NCI-H524 (cell line): ENCODE measurements at places on chromosomes 1 and 21.

DNA sequence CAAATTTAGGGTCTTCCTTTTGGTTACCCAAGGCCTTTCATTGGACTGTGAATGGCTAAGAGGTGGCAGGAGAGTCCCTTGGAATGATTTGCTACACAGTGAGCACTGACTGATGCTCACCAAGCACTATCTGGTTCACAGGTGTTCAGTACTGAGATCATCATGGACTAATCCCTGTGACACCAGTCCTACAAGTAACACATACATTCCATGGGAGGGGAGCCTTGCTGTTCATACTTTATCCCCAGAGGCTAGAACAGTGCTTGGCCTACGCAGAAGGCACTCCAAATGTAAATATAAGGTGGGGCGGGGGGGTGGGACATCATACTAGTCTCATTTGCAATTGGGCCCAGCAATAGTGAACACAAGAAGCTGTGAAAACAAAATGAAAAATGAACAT is 20.5 kb upstream of the TMEM200B start:
- no peak for DNase-seq

DNA sequence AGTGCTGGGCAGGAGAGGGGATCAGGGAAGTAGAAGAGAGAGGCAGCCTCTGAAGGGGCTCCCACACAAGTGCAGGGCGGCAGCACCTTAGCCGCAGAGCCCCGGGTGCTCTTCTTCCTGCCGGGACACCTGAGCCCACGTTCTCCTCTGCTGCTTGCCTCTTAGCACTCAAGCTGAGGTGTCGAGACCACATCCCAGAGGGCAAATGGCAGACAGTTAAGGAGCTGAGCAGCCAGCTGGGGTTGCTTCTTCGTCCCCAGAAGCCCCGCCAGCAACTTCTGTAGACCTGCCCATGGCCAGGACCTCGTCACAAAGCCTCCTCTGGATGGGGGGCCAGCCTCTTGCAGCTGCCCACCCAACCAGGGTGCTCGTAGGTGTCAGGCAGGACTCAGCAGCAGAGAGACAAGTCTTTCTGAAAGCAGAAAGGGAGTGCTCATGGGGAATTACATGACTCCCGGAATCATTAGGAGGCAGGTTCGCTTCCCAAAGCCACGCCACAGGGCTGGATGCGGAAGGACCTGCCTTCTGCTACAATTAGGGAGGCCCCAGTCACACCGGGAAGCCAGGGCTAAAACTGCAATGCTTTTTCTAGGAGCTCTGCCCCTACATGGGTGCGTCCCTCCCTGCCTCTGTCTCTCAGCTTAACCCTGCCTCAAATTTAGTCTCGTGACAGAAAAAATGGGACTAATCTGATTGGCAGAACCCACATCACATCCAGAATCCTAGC is 141.4 kb upstream of the RAB4A start:
- no peak for DNase-seq

GRCh38 chr1:54135436-54136120 is 17.2 kb downstream of the CDCP2 start:
- DNase-seq = no peak

DNA sequence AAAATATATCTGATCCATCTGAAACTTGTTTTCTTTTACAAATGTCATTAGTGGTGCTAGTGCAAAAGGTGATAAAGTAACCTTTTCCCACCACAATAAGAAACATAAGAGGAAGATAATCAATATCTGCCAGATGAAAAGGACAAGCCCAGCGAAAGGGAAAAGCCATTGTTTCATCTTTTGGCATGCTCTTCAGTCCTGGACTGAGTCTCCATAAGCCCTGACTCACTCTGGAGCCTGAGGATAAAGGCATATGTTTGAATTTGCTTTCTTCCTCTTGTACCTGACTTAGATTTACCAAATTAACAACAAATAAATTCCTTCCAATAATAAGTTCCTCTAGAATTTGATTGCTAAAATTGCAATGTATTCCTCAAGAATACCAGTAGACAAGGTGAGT is 13.6 kb downstream of the DNAJC11 start:
- DNase-seq = no peak

DNA sequence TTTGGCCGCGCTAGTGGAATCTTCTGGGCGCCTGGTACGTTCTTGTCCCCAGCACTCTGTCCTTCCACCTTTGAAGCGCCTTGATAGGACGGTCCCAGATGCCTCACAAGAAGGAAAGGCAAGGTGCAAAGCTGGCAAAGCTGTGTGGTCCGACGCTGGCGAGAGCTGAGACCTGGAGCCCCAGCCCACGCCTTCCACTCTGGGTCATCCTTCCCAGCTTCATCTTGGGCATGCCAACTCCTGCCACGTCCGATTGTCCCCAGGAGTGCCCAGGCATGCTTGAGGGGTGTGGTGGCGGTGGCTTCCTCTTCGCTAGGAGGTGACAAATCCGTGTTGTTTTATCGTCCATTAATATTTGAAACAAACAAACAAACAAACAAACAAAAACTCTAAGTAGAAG is 123.9 kb upstream of the DPYD start:
- DNase-seq = no peak

- no peak for DNase-seq
These were observed 16.4 kb upstream of the TARBP1 start for GRCh38 chr1:234495231-234495990.

GRCh38 chr1:14362331-14362730 is 236.2 kb upstream of the KAZN start:
- no peak for DNase-seq

GRCh38 chr21:43834146-43834905 is 30.7 kb upstream of the AGPAT3 start:
- no peak for DNase-seq

DNA sequence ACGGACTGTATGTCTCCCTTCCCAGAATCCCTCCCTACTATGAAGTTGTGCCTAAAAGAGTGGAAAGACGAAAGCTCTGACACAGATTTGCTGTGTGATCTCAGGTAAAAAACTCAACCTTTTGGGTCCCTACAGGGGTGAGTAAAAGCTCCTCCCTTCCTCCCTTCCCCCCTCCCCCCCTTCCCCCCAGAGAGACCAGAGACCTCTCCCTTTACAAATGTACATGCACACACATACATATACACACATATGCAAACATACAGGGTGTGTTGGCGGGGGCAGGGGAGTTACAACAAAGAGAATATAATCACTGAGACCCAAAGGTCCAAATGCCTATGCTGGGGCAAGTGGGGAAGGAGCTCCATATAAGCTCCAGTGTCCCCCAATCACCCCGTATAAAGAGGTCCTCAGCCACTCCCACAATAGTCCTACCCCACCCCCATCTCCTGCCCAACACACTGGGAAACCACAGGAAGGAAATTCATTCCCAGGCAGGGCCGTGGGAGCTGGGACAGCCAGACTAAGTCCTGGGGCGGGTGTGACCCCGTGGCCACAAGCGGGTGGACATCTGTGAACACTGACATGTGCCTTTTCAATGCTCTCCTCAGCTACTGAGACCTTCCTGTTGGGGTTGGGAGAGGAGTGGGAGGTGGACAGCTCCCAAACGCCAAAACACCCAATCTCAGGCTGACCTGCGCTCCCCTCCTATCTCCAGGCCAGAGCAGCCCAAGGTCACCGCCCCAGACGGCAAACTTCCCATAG is 2.0 kb downstream of the MEF2D start:
- no peak for DNase-seq

GRCh38 chr1:156053768-156054499 is at the start of gene UBQLN4:
UBQLN4 (minus strand) TSS chr1:156053798; CDS start chr1:156053701, 97 bp downstream.
- peak; percentile 81 for DNase-seq

DNA sequence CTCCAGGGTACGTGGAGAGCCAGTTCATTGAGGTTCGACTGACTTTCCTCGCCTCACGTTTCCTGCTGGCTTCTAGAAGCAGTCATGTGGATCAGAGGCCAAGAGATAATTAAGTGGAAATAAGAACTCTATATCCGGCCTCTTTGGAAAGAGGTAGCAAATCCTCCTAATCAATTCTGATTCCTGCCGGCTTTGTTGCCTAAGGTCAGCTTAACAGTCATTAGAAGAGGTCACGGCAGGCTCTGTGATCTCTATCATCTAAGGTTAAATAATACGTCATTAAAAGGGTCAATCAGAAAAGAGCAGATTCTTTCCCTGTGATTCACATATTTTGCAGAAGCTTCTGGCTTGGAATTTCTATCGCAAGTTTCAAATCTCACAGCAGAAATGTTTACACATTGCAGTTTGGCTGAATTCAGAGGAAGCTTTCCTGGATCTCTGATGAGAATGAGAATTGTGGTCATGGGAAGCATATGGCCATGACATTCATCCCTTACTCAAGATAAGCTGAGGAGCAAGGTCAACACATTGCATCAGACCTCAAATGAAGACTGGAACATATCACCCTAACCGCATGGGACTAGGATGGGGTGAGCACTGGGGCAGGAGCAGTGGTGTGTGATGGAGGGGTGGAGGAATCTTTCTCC is 189.4 kb downstream of the PBX1 start:
- DNase-seq = no peak

DNA sequence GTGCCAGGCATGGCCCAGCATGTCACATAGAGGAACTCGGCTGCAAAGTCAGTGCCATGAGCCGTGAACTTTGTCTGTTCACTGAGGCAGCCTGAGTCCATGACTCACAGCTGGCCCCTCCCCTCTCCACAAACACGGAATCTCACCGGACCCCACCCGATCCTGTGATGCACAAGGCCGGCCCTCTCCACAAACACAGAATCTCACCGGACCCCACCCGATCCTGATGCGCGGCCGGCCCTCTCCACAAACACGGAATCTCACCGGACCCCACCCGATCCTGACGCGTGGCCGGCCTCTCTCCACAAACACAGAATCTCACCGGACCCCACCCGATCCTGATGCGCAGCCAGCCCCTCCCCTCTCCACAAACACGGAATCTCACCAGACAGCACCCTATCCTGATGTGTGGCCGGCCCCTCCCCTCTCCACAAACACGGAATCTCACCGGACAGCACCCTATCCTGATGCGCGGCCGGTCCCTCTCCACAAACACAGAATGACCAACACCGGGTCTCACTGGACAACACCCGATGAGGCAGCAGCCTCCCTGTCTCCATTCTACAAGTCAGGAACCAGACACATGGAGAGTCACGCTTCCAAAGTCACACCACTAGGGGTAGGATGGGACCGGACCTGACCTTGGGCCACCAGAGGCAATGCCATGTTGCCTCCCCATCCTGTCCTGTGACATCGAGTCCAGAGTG is 39.6 kb upstream of the GPR153 start:
- DNase-seq = no peak

- no peak for DNase-seq
These were observed 156.0 kb upstream of the BACE2 start for GRCh38 chr21:41011951-41012366.

GRCh38 chr1:150692720-150693119 is 4.2 kb downstream of the GOLPH3L start:
- DNase-seq = no peak

DNA sequence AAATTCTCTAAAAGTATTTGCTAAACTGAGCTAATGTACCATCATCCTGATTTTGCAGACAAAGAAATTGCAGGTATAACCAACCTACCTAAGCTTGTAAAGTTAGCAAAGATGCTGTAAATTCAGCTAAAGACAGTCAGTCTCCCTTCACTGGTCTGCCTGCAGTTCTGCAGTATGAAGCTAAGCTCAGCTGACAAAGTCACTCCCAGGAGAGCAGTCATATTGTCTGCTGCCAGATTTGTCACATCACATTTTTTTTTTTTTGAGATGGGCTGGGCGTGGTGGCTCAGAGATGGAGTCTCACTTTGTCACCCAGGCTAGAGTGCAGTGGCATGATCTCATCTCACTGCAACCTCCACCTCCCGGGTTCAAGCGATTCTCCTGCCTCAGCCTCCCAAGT is 8.9 kb upstream of the CMPK1 start:
- no peak for DNase-seq

DNA sequence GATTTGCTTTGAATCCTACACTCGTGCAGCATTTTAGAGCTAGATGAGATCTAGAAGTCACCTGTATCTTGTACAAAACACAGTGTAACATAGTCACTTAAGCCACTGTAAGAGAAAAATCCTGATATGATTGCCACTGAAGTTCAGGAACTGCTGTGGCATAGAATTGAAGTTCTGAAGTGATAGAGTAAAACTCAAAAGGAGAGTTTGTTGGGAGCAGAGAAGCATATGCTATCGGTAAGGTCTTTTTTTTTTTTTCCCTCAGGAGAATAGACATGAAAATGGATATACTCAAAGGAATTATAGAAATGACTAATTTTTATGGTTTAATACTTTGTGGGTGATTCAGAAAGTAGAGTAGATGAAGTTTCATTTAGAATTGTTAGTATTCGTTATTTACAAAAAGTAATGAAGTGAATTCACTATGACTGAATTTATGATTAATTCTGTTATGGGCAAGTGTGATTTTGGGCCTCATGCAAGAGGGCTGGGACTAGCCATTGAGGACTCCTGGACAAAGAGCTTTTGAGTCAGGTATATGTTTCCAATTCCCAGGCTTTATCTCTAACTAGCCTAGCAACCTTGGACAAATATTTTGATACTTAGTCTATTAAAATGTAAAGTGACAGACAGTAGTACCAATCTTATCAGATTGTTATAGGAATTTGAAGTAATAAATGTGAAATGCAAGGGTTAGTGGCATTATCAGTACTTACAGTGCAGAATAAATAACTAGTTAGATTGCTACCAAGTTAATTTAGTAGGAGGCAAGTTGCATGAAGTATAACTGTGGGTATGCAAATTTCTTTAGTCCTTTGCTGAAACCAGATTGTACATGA is 3.1 kb downstream of the KCTD3 start:
- no peak for DNase-seq

DNA sequence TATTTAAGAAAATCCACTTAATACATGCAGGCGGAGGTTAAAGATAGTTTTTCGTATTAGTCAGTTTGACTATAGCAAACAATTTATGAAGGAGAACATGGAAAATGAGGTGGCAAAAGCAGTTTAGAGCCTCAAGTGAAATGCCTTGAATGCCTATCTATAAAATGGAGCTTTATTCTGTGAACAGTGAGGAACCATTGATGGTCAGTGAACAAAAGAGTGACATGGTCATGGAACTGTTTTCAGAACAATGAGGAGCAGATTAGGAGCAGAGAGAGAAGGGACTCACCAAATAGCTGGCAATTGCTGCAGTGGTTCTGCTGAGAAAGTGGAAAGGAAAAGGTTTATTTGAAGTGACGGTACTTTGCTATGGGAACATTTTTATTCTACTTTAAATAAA is 299.8 kb downstream of the DUSP10 start:
- DNase-seq = no peak

DNA sequence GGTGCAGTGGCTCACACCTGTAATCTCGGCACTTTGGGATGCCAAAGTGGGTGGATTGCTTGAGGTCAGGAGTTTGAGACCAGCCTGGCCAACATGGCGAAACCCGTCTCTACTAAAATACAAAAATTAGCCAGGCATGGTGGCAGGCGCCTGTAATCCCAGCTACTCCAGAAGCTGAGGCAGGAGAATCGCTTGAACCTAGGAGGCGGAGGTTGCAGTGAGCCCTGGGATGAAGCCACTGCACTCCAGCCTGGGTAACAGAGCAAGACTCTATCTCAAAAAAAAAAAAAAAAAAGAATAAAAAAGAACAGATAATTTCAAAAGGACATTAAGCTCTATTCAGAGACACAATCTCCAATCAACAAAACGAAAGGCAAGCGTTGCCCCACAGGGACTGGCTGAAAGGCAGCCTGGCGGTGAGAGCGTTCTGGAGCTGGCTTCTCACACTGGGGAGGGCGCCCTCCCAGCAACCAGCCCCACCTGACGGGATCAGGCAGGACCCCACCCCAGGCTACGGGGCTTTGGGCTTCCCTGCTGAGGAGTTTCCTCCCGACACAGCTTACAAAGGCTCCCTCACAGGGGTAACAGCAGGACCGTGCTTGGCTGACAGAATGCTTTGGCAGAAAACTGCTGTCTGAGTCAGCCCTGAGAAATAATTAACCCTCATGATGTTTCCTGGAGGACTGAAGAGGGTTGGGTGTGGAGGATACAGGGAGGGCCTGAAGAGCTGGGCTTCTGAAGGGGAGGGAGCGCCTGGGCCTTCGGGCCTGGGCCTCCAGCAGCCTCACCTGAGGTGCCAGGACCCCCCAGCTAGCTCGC is 31.1 kb upstream of the SRP9 start:
- DNase-seq = peak; percentile 74
